ENCODE measurements at places on chromosomes 12 and 14.

DNA sequence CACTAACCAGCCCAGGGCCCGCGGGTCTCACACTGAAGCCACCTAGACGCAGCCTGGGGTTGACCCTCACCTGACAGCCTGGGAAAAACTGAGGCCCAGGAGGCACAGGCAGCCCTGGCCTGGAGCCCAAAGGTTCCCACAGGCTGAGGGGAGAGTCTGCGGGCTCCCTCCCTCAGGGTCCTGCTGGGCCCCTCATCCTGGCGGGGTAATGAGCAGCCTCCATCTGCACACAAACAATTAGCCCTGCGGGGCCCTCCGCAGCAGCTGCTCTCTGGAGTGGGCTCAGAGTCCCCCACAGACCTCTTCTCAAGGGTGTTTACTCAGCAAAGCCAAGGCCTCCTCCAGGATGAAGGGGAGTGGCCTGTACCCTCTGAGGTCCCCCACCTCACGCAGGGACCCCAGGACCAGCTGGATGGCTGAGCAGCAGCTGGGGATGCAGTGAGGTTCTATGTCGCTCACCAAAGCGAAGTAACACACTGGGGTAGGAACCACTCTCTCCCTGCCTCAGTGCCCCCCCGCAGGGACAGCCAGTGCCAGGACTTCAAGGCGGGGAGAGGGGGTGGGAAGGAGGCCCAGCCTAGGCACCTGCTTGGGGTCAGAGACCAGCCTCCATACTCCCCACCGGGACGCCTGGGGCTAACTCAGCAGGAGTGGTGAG is 7.3 kb downstream of the AKT1 start:
- no peak for DNase-seq

DNA sequence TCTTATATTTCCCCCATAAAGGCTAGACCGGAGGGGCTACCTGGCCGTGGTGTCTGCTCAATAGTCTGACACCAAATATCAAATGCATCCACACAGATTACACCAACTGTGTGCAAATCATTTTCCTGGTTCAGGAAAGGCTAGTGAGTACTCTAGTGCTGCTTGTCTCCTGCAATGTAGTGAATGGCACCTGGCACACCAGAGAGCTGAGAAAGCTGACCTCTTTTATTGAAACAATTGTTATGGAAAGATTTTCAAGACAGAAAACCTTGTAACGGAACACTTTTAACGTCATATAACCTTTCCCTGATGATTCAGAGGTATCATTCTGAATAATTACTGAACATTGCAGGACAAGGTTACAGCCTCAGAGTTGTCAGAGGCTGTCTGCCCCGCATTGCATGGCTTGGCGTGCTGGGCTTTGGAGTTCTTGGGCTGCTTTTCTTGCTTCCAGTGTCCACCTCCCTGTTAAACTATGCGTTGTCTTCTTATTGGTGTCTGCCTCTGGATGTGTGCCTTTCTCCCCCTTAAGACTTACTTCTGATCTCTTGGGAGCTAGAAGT is 40.7 kb upstream of the HDAC7 start:
- no peak for DNase-seq

- DNase-seq, result no peak
Measured at GRCh38 chr14:73719361-73719760, 5.2 kb upstream of the PNMA1 start.

GRCh38 chr12:86724716-86725115 is 468.5 kb upstream of the MGAT4C start:
- DNase-seq, result no peak

DNA sequence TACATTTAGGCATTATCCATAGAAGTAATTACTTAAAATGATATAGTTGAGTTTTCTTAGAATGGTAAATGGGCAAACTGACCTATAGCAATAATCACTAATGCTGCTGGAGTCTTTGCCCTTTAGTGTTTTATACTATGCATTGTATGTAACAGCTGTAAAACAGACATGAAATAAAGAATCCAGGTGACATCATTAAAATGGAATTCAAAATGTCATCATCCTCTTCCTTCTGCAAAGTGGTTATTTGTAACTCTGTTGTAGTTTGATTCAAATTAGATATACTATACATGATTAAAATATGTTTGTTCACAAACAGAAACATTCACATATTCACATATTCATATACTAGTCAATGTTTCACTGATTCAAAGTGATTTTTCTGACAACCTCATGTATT is 598.8 kb downstream of the SLC16A7 start:
- DNase-seq, result no peak

GRCh38 chr12:109105176-109105575 is 7.8 kb downstream of the UNG start:
- no peak for DNase-seq

DNA sequence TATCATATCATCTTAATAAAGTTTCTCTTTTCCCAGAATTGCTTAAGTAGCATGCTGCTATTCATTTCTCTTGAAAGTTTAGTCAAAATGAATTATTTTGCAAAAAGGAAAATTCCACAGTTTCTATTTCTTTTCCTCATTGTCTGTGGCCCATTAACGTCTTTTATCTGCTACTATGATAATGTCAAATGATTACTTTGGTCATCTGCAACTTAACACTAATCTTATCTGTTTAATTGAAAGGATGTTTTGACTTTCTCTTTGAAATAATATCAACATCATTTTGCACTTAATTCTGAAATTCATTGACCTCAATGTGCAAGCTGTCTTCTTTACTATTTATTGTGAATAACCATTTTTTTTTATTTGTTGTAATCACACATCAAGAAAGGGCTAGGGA is 146.5 kb upstream of the SLCO1C1 start:
- no peak for DNase-seq

- DNase-seq, result no peak
Measured at GRCh38 chr12:948238-948637, 1.3 kb downstream of the RAD52 start.
